T-helper 22 cell (primary cell): ENCODE measurements at places on chromosomes 12 and 14.

DNA sequence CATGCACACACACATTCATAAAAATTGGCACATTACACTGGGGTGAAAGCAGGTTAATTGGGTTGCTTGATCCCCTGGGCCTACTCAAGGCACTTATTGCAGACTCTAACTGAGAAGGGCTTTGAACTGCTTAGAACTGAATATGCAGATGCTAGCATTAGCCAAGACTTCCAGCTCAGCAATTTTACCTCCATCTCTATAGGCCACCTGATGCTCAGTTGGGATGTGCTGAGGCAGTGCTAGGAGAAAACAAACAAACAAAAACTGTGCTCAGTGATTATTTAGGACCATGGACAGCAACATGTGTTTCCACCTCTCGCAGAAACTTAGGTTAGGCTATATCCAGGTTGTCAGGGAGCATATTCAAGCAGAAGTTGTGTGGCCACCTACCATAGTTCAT lies 124.8 kb upstream of the WSCD2 start:
- no peak for DNase-seq

- peak; percentile 42 for DNase-seq
Measured at GRCh38 chr14:34043627-34044372, 92.9 kb upstream of the EGLN3 start.

DNA sequence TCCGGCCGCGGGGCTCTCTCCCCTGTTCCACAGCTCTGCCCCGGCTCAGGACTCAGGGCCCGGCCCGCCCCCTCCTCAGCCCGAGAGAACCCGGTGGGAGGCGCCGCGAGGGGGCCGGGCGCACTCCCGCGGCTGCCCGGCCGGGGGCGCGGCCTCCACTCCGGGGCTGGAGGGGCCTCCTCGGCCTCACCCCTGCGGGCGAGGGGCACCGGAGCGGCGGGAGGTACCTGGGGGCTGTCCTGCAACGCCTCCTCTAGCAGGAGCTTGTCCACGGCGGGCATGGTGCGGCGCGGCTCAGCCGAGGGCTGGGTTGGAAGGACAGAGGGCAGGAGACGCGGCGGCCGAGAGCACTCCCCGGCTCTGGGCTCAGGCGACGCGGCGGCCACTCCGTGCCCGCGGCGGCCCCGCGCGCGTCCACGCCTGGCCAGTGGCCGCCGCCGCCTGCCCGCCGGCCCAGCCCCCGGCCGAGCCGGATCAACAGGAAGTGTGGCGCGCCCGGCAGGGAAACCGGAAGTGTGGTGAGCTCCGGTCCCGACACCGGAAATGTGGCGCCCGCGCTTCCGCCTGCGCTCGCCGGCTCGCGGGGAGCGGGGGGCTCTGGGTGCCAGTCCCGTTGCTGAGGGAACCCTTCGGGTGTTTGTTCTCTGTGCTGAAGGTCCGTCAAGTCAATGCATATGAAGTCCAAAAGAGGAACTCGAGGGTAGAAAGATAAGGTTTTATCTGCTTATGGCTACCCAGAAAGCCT lies at the start of gene APPL2:
Gene APPL2, minus strand, starts transcription at position 443 of the 745 bp plus-strand sequence. Its CDS starts 162 bp downstream, at position 281.
- peak; percentile 61 for DNase-seq

- peak; percentile 31 for DNase-seq
Measured at GRCh38 chr12:121748571-121749265, 36.2 kb downstream of the TMEM120B start.

- no peak for DNase-seq
Measured at GRCh38 chr14:73680821-73681220, 33.4 kb downstream of the PNMA1 start.

- no peak for DNase-seq
Measured at GRCh38 chr14:53109105-53110041, 43.8 kb downstream of the DDHD1 start.

GRCh38 chr12:123271001-123271668 lies 521 bp downstream of the CDK2AP1 start:
- DNase-seq: peak; percentile 48

- no peak for DNase-seq
Measured at GRCh38 chr12:40768125-40768864, 76.1 kb downstream of the CNTN1 start.

- DNase-seq: no peak
Measured at GRCh38 chr12:52126605-52127578, 47.4 kb downstream of the SMIM41 start.

DNA sequence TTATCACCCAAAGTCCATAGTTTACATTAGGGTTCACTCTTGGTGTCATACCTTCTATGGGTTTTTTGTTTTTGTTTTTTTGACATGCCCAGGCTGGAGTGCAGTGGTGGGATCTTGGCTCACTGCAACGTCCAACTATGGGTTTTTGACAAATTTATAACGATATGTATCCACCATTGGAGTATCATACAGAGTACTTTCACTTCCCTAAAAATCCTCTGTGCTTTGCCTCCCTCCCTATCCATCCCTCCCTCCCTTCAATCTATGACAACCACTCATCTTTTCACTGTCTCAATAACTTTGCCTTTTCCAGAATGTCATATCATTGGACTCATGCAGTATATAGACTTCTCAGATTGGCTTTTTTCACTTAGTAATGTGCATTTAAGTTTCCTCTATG lies 139.0 kb upstream of the CCDC198 start:
- no peak for DNase-seq

- DNase-seq: no peak
Measured at GRCh38 chr12:79782172-79782900, 91.6 kb upstream of the PAWR start.
